SJSA1 (cell line): ENCODE measurements at places on chromosomes 6 and 20.

GRCh38 chr20:50580016-50580747 lies 70.0 kb downstream of the PTPN1 start:
- peak; percentile 59 for DNase-seq

DNA sequence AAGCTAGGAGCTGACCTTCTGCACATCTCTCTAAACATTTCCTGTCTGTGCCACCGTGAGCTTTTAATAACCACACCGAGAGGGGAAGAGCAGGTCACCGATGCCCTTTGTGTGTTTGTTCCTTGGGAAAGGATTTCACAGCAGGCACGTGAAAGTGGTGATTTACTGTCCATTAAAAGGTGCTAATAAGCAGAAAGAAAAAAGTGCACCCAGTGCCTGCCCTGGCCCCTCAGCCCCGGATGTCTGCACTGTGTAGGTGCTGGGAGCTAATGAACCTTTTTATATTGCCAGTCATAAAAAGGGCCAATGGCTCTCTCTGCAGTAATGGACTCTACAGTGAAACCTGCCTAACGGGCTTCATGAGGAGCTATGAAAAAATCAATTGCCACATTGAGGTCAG lies 312.6 kb downstream of the C6orf118 start:
- DNase-seq, result no peak

- no peak for DNase-seq
Measured at GRCh38 chr6:43758617-43759050, 11.4 kb upstream of the VEGFA start.

DNA sequence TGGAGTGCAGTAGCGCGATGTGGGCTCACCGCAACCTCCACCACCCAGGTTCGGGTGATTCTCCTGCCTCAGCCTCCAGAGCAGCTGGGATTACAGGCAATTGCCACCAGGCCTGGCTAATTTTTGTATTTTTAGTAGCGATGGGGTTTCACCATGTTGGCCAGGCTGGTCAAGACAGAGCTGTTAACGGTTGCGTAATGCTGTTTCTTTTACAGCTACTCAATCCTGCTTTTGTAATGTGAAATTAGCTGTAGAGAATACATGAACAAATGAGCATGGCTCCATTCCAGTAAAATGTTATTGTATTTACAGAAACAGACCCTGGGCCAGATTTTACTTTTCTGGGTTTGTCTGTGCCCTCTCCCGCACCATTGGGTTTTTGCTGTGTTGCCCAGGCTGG lies 1.9 kb downstream of the PNLDC1 start:
- no peak for DNase-seq

DNA sequence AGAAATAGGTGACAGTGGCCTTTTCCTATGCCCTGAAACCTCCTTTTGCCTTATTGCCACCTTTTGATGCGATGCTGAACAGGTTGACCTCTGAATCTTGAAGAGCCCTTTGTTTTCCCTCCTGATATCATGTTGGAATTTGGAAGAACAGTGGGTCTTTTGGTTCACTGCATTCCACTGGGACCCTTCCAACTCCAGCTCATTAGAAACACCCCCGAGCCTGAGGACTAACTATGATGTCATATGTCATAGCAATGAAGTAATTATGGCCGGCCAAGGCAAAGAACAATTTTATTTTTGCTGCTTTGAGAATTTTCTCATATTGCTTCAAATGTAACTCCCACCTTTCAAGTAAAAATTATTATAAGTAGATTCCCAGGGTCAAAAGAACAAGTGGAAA lies 353.4 kb upstream of the JAG1 start:
- DNase-seq, result no peak
